Melanocyte of skin (primary cell): ENCODE measurements at places on chromosomes 7 and 10. TPM values are rescaled to one million over a fixed set of nuclear protein-coding genes. Genes with fewer than 3 reads are reported as not detected.

Gene LEP
- total RNA-seq: not detected in 2 replicates

Gene ZDHHC4
- total RNA-seq: 54.7 and 72.7 TPM in 2 replicates

Gene GPER1
- 1.8 and 2.4 TPM in 2 replicates for total RNA-seq

Gene TMEM176A
- not detected in 2 replicates for total RNA-seq
